GM12878 (cell line): ENCODE measurements at places on chromosomes 4 and X. TPM values are rescaled to one million over a fixed set of nuclear protein-coding genes. Genes with fewer than 3 reads are reported as not detected.

TMPRSS11A gene
- total RNA-seq, result not detected in 2 replicates

PPP2R2C gene
- 0.08 and 0.13 TPM in 2 replicates for total RNA-seq

SLC25A6 gene
- 632 and 654 TPM in 2 replicates for total RNA-seq

FGFBP1 gene
- not detected in 2 replicates for total RNA-seq

F9 gene
- 0.08 and 0.18 TPM in 2 replicates for total RNA-seq

ZAR1 gene
- not detected in 2 replicates for total RNA-seq

ARX gene
- not detected in 2 replicates for total RNA-seq

ZCCHC18 gene
- total RNA-seq, result 1.7 and 2.6 TPM in 2 replicates

OPRPN gene
- total RNA-seq, result not detected in 2 replicates

CEP44 gene
- total RNA-seq, result 13.3 and 16.6 TPM in 2 replicates

GAGE2A gene
- 0.45 and 0.56 TPM in 2 replicates for total RNA-seq

DCX gene
- total RNA-seq, result not detected in 2 replicates
